ENCODE measurements at places on chromosomes 5 and 9.

- no peak for DNase-seq
Measured at GRCh38 chr5:156379206-156379605, 52.2 kb downstream of the SGCD start.

- DNase-seq = no peak
Measured at GRCh38 chr9:90808890-90809685, 7.5 kb downstream of the SYK start.

- no peak for DNase-seq
Measured at GRCh38 chr9:134306636-134307600, 19.3 kb upstream of the RXRA start.

- DNase-seq = no peak
Measured at GRCh38 chr5:77390795-77391194, 101.3 kb downstream of the WDR41 start.

- no peak for DNase-seq
Measured at GRCh38 chr9:14522627-14523379, 170.4 kb downstream of the ZDHHC21 start.

GRCh38 chr9:129037767-129038098 is 1.3 kb downstream of the MIGA2 start:
- no peak for DNase-seq

DNA sequence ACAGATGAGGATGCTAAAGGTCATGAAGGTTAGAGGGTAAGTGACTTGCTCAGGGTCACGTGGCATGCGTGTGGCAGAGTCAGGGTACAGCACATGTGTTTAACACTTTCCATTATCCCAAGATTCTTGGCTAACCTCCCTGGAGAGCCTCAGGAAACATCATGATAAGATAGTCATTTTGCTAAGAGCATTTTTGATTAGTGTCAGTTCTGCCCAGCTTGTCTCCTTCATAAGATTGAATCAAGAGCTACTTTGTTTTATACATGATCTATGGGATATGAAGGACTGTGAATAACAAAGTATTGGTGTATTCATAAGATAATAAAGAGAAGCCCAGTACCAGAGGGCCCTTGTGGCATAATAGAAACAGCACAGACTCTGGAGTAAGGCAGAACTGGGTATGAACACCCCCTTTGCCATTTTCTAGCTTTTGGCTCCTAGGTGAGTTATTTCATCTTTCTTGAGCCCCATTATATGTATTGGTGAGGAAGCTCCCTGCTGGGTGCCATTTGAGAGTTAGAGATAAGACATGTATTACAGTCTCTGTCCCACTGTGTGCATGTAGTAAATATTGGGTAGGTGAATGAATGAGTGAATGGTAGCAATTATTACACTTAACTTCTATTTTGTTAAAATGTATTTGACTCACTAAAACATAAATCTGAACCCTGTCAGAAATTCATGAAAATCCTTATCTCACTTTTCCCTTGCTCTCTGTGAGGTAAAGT is 16.1 kb downstream of the PTPDC1 start:
- DNase-seq = no peak

GRCh38 chr9:71048280-71048679 is 73.1 kb downstream of the TRPM3 start:
- no peak for DNase-seq

DNA sequence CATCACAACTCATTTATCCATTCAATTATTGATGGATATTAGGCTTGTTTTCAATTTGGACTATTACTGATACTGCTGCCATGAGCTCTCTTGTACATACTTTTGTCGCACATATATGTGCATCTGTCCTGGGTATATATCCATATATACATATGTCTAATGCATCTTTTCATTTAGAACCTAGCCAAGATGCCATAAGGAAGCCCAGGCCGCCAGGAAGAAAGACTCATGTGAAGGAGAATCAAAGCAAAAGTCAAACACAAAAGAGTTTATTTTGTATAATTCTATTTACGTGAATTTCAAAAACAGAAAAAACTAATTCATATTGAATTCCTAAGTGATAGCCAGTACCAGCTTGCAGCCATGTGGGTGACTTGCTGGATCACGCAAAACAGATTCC is 79.0 kb downstream of the ADAMTS12 start:
- DNase-seq = no peak

GRCh38 chr5:132063090-132063911 is 2.8 kb downstream of the IL3 start:
- peak; percentile 60 for DNase-seq

DNA sequence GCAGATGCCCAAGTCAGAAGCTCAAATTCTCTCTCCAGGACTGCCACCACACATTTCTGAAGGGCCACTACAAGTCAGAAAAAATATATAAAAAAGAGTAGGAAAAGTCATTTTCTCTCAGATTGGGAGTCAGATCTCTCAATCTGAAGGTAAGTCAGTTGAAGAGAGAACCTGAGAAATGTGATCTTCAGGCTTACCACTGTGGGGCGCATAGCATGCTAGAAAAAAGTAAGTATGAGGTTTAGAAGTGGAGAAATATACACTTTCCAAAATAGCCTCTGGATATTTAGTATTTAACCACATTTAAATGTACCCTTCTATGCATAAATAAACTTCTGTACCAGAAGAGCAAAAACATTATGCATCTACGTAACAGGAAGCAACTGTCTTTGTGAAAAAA is 800.7 kb upstream of the CTNND2 start:
- DNase-seq = no peak

GRCh38 chr9:12351293-12352044 is 341.7 kb upstream of the TYRP1 start:
- no peak for DNase-seq

DNA sequence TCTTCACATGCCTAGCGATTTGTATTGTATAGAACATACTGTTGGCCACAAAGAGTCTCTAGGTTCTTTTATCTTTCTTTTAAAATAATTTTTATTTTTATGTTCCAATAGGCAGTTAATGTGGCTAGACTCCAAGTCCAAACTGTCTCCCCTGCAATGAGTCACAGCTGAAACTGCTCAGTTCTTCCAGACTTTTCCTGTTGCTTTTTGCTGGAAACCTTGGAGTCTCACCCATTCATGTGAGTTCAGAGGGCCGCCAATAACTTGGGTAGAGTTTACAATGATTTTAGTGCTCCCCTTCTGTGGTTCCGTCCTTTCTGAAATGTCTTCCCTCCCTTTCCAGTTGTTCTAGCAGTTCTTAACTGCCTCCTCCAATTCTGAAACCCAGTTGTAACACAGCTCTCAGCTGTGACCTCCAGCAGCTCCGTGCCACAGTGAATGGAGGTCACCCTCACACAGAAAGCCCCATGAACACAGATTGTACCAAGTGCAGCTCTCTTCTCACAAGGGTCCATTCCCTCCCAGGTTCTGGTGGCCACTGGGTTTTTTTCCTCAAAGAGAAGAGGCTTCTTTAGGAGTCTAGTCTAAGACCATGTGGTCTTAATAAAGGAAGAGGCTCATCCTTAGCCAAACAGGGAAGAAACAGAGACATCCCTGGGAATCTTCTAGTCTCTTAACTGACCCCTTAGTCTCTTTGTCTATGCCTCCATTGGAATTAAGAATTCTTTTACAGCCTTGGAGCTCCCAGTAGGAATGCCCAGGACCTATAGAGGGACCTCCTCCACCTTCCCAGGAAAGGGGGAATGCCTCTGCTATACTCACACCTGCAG is 198.5 kb downstream of the SPOCK1 start:
- no peak for DNase-seq

DNA sequence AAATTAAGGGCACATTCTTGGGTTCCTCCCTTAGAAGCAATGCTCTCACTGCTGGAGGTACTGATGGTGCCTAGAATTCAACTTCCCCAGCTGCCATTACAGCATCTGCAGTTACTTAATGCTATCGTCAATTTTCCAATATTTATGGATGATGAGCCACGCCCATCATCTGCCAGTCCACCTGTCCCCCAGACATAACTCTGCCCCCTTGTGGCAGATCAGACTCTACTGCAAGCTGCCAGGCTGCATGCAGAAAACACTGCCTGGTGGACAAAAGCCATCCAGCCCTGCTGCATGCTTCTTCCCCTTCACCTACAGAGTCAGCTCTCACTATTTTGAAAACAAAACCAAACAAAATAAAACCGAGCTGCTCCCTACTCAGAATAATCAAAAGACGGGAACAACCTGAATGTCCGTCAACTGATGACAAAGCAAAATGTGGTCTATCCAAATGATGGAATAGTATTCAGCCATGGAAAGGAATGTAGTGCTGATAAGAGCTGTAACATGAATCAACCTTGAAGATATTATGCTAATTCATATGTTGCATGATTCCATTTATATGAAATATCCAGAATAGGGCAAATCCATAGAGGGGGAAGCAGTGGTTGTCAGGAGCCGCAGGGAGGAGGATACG is 66.4 kb downstream of the RETREG1 start:
- no peak for DNase-seq

DNA sequence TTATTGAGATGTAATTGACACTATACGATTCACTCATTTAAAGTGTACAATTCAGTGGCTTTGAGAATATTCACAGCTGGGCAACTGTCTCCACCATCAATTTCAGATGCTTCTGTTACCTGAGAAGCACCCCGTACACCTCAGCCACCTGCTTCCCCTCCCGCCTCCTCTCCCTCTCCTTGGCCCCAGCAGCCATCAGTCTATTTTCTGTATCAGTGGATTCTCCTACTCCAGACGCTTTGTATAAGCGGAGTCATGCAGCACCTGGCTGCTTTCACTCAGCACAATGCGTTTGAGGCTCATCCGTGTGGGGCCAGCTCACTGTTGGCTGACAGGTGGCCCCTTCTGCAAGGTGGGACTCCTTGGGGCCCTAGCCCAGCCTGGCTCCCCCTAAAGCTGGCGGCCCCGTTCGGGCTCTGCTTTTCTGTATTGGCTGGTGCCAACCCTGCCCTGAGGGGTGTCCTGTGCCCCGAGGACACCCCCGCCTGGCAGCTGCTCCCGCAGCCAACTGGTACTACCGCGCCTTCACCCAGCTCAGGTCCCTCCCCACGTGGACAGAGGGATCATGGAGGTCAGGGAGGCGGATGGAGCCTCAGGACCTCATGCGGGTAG is 124.4 kb upstream of the COL5A1 start:
- no peak for DNase-seq

DNA sequence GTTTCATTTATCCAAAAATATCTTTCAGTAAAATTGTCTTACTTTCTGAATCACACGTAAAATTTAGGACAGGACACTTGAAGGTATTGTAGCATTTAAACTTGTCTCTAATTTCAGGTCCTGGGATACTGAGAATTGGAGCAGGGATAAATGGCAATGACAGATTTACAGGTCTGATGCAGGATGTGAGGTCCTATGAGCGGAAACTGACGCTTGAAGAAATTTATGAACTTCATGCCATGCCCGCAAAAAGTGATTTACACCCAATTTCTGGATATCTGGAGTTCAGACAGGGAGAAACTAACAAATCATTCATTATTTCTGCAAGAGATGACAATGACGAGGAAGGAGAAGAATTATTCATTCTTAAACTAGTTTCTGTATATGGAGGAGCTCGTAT is 99.2 kb downstream of the ADGRV1 start:
- no peak for DNase-seq

DNA sequence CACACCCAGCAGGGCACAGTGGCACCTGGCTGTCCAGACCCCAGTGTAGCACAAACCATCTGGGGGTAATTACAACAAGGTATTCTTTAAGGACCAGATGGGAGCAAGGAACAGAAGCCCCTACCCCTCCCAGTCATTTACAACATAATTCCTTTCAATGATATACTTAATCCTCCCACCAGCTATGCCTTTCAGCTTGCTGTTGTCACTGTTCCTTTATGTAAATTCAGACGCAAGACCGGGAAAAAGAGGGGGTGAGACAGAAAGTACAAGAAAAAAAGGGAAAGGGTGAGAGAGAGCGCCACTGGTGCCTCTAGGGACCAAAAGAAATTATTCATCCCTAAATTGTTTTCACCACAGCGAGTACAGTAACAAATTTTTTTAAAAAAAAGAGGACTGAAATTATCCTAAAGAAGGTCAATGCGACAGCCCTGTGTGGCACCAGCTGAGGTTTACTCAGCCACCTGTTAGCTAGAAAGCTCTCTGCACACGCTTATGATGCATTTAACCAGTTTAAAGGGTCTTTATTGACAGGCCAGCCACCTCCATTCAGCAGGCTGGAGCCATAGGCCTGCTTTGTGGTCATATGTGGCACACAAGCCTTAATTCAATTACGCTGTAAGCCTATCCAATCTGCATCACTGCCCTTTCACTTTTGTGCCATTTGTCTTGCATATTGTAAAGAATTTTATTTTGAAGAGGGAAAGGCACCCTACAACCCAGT is 210.2 kb upstream of the ISL1 start:
- no peak for DNase-seq

GRCh38 chr5:54234304-54234933 is 76.0 kb downstream of the ARL15 start:
- no peak for DNase-seq

DNA sequence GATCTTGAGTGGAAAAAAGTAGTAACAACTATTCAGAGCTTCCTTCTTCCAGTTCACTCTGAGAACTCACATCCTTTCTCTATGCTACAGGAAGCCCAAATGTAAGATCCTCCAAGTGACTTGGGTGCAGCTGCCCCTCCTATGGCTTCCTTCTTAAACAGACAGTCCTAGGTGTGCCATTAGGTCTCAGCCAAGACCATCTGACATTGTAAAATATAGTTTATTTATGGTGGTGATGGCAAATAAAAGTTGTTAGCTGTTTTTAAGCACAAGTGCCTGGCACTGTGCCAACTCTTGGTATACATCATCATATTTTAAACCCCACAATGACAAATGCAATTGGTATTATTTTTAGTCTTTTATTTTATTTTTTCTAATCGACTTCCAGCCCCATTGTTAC is 58.1 kb downstream of the TMEM252 start:
- DNase-seq = no peak

DNA sequence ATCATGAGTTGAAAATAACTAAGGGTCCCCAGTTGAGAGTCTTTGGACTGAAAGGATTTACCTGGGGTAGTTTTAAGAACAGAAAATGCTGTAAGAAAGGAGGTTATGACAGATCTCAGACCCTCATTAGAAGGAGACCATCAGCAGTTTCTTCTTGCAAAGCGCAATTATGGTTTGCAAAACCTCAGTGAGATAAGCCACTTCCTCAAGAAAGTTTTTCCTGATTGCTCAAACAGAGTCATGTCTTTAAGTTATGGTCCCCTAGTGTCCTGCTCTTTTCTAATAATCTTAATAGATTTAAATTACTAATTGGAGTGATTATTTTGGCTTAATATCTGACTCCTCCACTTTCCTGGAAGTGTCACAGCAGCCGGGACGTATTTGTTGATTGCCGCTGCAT is 293.2 kb upstream of the KLF4 start:
- DNase-seq = no peak

DNA sequence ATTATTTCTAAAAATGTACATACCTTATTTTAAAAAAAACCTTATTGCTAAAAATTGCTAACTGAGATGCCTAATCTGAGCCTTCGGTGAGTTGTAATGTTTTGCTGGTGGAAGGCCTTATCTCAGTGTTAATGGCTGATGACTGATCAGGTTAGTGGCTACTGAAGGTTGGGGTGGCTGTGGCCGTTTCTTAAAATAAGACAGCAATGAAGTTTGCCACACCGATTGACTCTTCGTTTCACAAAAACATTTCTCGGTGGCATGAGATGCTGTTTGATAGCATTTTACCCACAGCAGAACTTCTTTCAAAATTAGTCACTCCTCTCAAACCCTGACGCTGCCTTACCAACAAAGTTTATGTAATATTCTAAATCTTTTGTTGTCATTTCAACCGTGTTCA is 14.7 kb downstream of the CENPK start:
- no peak for DNase-seq

- DNase-seq = no peak
Measured at GRCh38 chr5:80128141-80128540, 93.0 kb downstream of the THBS4 start.

Data from activated T-helper 1 cell treated with Interleukin-2 at 50 U/mL for 16 hours (primary cell).